ENCODE measurements at places on chromosomes 4 and X.

DNA sequence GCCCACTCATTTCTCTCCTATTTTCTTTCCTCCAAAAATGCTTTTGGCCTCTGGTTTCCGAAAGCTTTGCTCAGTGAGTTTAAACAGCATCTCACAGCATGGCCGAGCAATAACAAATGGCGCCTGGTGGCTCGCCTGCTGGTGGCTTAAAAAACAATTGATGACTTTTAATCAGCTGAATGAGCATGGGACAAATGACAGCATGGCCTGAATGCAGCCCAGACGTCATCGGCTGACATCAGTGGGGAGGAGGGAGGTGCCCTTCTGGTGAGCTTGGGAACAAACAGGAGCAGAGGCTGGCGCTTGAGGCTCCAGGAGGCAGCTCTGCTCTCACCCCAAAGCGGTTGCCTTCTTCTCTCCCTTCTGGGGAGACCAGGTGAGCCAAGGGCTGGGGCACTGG is 286.4 kb downstream of the BCOR start:
- DNase-seq, result no peak

DNA sequence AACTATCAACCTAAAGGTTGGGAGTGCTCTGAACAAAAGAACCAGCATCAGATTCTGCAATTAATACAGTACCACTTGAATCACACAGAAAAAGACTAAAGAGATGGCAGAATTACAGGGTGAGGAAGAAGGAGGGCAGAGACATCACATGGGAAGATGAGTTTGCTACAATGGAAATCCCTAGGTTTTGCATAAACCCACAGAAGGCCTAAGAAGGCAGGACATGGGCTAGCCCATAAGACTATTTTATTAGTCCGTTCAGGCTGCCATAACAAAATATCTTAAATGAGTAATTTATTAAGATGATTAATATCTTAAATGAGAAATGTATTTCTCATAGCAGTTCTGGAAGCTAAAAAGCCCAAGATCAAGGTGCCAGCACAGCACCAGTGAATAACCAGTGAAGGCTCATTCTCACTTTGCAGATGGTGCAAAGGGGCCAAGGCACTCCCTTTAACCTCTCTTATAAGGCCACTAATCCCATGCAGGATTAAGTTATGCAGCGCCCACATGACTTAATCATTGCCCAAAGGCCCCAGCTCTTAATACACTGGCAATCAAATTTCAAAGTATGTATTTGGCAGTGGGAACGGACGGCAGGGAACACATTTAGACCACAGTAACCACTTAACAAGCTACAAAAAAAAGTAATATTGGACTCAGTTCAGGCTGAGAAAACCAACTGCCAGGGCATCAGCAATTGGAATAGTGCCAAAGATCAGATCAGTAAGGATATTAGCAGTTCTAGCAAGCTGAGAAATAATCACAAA is 47.6 kb upstream of the NEUROG2 start:
- no peak for DNase-seq

DNA sequence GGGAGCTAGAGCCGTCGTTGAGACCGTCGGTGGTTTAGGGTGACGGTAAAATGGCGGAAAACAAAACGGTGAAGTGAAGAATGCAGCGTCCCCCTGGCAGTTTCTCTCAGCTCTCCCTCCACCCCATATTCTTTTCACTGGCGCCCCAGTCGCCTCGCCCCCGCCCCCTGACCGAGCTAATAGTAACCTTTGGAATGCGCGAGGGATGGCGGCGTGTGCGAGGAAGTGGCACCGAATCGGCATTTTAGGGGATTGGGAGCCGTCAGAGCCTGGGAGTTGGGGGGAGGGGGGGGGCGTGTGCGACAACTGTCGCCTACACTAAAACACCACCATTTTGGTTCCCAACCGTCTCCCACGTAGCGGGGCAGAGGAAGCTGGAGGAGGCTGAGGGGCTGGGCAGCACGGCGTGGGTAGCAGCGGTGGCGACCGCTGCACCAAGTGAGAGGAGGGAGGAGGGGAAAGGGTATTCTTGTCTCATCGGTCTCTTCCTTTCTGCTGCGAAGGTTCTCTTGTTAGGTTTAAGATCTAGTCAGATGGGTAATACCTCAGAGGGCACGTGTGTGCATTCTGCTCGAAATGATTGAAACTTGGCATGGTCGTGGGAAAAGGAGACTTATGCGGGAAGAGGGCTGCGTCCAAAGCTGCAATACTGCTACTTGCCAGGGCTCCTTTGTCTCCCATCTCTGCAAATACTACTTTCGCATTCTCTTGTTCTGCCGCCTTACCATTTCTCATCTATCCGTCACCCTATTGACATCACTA is 840 bp downstream of the ZNF711 start:
- DNase-seq, result no peak

- no peak for DNase-seq
Observed at GRCh38 chrX:91066104-91066503, 368.5 kb upstream of the PABPC5 start.

DNA sequence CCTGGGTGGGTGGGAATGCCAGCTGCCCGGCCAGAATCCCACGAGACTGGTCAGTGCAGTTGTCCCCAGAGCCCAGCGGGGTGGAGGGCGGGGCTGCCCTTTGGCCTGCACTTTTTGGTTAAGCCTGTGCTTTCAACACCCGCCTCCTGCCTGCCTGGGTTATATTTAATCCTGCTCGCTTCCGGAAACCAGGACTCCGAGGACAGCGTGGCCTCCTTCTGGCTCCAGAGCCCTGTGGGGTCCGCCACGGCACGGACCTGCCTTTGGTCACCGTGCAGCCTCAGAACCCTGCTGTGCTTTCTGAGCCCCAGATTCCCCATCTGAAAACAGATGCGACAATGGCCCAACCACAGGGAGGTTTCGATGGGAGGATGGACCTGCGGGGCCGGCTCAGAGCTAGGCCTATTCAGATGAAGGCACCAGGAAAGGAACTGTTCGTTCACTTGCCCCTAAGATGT is 29.4 kb upstream of the KIAA0232 start:
- DNase-seq, result no peak

GRCh38 chrX:40855411-40855810 is 120.1 kb upstream of the MED14 start:
- DNase-seq, result no peak

DNA sequence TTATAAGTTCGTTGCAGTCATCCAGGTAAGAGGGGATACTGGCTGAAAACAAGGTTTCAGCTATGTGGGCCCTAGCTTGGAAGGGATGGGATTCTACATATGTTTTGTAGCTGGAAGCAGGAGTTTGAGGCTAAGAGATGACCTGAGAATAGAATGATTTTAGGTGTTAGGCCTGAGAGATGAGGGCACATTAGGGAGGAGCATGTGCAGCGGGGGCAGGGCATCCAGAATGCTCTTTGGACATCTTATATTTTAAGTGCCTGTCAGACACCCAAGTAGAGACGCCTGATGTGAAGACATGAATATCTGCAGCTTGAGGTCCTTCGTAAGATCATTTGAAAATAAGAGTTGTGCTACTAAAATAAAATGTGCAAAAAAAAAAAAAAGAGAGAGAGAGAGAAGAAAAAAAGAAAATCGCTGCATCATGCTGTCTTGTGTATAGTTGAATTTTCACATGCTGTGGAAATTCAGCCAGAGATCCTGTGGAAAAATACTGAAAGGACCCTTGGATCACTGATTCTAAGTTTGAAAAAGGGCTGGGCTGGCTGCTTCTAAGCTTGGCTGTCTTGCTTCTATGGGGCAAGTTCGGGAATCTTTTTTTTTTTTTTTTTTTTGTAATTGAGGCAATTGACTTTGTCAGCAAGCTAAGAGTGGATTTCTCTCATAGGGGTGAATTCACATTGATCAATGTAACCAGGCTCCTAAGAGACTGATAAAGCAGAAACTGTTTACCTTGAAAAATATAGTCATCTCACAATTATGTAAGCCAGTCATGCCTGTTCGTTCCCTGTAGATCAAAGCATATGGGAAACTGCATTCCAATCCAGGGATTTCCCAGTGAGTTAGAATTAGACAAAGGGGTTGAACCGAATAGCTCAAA is 341.0 kb upstream of the GATB start:
- no peak for DNase-seq

DNA sequence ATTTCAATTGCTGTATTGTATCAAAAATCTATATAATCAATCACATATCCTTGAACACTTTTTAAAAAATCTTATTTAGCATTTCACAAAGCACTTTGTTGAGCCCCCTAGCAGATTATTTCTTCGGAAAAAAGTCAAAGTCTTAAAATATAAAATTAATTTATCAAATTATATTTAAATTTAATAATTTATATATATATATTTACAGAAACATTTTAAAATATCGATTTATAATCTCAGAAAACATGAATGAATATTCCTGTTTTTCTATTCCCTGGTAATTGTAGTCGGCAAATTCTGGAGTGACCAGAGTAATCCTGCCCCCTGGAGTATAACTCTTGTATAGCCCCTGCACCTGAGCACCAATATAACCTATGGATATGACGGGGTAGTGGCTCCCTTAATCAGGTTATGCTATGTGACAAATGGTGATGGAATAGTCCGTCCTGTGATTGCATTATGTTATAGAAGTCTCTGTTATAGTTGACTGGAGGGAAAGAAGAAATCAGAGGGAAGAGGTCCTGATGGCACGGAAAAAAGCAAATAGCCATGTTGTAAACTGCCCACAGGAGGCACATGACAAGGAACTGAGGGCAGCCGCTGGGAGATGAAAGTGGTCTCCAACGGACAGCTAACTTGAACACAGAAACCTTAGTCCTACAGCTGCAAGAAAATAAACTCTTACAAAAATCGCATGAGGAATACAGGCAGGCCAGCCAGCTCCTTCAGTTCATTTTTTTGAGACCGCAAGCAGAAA is 1092.3 kb downstream of the ARAP2 start:
- DNase-seq, result no peak

- DNase-seq, result no peak
Observed at GRCh38 chrX:21493226-21493830, 119.1 kb downstream of the CNKSR2 start.

DNA sequence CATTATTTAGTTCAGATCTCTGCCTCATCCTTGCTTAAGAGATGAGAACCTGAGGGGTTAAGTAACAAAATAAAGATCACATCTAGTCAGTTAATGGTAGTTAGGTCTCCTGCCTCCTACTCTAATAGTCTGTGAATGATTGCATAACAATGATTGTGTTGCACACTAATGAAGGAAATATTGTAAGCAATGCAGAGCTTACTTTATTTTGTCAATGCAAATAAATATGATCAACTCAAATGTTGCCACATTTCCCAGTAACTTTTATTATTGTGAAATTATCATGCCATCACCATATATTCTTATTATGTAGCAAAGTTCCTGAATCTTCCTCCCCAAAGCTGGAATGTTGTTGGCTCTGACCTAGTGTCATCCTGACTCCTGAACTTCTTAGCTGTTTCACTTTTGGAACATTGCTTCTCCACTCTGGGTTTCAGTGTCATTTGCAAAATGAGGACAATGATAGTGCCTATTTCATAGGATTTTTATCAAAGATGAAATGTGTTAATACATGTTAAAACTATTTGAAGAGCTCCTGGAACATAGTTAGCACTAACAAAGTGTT is 17.0 kb upstream of the GABRA4 start:
- DNase-seq, result no peak

DNA sequence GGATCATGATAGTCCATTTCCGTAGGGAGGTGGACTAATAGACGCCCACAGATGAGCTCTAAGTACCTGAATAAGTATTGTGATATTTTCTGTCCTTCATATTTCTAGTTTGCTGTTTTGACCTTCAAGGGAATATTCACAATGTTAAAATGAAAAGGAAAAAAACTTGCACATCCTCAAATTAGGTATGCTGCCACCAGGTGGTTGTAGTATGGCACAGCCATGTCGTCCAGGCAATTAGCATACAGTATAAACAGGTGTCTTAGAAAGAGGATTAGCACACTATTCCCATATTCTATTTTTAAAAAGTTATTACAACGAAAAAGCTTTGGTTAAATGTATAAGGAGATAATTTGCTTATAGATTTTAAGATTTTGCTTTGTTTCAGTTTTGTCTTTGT is 802.0 kb downstream of the RPA4 start:
- peak; percentile 6 for DNase-seq

DNA sequence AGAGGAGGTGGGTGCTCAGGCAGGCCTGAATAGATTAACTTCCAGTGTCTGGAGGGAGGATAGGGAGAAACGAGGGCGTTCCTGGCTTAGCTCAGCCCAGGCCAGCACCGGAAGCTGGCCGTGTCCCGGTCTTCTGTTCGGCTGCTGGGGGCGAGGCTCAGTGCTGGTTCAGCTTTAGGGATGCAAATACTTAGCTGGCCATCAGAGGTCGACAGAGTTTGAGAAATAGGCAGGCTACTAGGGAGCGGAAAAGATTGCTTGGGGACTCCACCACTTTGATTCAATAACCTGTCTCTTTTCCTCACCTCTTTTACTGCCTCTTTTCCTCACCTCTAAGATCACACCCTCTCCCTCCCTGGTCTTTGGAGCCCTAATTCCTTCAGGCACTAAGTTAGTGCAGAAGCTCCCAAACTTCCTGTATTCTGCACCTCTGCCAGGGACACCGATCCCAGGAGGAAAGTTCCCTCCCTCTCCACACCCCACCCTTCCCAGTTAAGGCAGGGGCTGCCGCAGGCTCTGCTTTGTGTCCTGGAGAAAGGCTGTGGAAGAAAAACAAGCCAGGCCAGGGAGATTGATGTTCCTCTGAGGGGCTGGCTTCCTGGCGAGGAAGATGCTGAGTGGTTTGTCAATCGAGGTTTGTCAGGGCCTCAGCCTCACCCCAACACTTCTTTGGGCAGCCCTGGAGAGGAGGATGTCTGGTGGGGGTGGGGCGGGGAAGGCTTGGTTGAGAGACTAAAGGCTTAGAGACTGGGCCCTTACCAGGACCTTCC is 6.0 kb upstream of the EFNB1 start:
- no peak for DNase-seq

GRCh38 chrX:129768586-129769466 is 10.9 kb upstream of the SASH3 start:
- DNase-seq, result no peak

DNA sequence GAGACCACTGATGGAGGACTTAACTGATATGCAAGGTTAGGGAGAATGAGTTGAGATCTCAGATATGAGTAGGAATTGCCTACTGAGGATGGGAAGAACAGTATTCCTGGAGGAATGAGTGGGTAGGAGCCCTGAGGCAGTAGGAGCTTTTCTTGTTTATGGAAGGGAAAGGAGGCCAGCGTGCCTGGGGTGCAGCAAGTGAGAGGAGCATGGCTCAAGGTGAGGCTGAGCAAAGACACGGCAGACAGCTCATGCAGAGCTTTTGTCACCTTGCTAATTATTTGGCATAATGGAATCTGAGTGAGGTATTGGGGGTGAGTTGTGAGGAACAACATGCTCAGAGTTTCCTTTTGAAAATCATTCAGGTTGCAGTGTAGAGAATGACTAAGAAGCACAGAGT is 65.3 kb upstream of the IBSP start:
- no peak for DNase-seq

- DNase-seq, result no peak
Observed at GRCh38 chr4:112036886-112037285, 108.4 kb upstream of the FAM241A start.

DNA sequence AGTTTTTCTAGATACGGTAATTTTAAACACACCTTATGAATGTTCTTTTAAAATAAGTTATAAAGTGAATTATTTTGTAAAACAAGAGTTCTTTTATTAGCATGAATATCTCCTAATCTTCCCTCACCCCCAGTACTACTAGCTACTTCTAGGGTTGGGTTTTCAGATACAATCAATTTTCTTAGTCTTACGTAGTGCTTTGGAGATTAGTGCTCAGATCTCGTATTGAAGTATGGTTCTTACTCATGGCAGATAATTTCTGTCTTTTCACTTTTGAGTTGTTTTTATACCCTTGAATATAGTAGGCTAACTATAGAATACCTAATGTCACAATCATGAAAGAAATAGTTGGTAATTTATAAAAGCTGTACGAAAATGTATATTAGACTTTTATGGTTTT is 43.2 kb downstream of the CDKL5 start:
- no peak for DNase-seq
